ENCODE measurements at places on chromosomes 16 and 17. TPM values are rescaled to one million over a fixed set of nuclear protein-coding genes. Genes with fewer than 3 reads are reported as not detected.

DNA sequence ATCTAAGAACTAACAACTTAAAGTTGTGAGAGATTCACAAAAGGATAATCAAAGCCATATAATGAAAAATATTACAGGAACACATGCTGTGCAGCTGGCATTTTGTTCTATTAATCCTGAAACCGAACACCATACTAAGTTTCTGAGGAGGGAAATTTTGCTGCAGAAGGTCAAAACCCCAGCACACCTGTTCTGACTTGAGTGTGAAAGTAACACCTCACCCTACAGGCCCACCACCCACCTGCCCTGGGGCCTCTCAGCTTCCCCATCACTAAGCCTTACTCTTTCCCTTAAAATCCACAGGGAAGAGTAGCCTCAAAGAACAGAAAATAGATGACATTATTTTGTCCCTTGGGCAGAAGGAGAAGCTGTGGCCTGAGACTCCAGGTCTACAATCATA, 44.8 kb downstream of the STAT5A start:
- no peak for DNase-seq

Gene EFNB3
- polyA plus RNA-seq: 28.2 TPM

DNA sequence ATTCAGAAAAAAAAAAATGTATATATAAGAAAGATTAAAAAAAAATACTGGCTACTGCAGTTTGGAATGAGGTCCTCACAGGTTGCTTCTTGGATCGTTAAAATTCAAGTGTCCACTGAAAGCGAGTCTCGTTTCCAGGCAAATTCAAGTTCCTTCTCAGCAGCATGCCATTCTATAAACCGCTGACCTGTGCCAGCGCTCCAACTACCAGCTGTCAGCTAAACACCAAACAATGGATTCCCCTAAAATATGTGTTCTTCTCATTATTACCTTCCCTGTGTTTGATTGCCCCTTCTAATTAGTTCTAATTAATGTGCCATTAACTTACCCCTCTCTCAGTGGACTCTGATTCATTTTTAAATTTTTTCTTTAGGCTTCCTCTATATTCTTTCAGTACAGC, 92.4 kb downstream of the DNAH9 start:
- no peak for DNase-seq

DNA sequence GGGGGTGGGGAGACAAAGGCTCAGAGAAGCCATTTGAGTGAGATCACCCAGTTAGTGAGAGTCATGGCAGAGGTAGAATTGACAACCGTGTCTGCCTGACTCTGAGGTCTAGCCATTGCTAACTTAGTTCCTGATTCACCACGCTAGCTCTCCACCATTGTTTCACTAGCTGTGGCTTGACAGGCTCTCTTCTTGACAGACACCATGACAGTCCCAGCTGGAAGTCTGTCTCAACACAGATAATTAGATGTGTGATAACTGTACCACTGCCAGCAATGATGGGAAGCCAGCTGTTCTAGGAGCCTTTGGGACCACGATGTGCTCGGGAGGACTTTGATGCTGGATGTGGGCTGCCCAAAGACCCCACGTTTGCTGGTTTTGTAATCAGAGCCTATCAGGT, 170.5 kb upstream of the CACNG3 start:
- peak; percentile 64 for DNase-seq

Gene ZNF652
- polyA plus RNA-seq: 28.9 TPM

Gene ITGAD
- 0.03 TPM for polyA plus RNA-seq

DNA sequence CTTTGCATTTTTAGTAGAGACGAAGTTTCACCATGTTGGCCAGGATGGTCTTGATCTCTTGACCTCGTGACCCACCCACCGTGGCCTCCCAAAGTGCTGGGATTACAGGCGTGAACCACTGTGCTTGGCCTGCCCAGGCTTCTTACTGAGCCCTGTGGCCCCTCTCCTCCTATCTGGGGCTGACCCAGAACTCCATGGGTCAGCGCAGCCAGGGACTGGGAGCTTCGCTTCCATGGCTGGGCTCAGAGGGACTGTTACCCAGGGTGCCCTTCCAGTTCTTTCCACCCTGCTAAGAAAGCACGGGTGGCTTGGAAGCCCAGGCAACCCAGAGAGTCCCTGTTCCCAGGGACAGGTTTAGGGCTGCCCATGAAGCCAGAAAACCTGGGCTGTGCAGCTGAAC, 28.2 kb downstream of the SHISA6 start:
- DNase-seq: no peak

DNA sequence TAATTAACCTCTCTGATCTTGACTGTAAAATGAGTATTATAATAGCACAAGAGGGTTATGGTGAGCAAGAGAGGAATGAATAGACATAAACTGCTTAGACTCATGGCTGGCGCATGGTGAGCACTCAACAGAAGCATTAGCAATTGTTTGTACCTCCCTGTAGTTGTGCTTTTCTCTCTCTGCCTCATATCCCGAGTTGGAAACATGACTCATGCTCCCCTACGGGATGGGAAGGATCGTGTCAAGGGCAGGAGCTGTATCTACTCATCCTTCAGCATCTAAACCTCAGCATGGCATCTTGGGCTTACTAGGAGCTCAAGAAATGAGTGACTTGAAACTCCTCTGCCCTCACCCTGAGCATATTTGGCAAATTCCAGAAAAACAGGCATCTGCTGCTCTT, 299.6 kb downstream of the MAP2K4 start:
- DNase-seq: no peak

Gene MMP2
- polyA plus RNA-seq: 557 TPM
